ENCODE measurements at places on chromosomes 5 and 9. TPM values are rescaled to one million over a fixed set of nuclear protein-coding genes. Genes with fewer than 3 reads are reported as not detected.

Gene HTR1A
- not detected for total RNA-seq

Gene GDF9
- 0.57 TPM for total RNA-seq

Gene PCDHA9
- total RNA-seq = not detected

Gene CBY3
- not detected for total RNA-seq

Gene DDX4
- not detected for total RNA-seq

Gene SPATA31C1
- total RNA-seq = not detected

Gene SPATA31A3
- total RNA-seq = not detected

Gene RLN2
- 0.55 TPM for total RNA-seq

Gene SGTB
- total RNA-seq = 5.9 TPM

Gene LECT2
- not detected for total RNA-seq

Gene S1PR3
- total RNA-seq = 10.2 TPM

Gene BNIP1
- total RNA-seq = 11.0 TPM

Gene ARHGEF37
- total RNA-seq = 20.6 TPM

Gene PPP1R26
- 17.8 TPM for total RNA-seq

Gene PCSK1
- 0.58 TPM for total RNA-seq

Gene PRLR
- total RNA-seq = 0.72 TPM

Gene SNX2
- 44.9 TPM for total RNA-seq

Gene ST8SIA4
- 2.4 TPM for total RNA-seq

Gene PCDHGA10
- 4.3 TPM for total RNA-seq

Gene NMUR2
- total RNA-seq = not detected

Gene SLC6A19
- total RNA-seq = not detected

Gene IFNK
- total RNA-seq = not detected

Gene GPR151
- not detected for total RNA-seq

Gene NR2F1
- 0.85 TPM for total RNA-seq

Gene THG1L
- 4.2 TPM for total RNA-seq

Gene FST
- total RNA-seq = 7.0 TPM

Gene JADE2
- 22.2 TPM for total RNA-seq

Gene DCP2
- total RNA-seq = 23.6 TPM

Gene CFAP77
- 2.6 TPM for total RNA-seq

Gene CD72
- total RNA-seq = 0.52 TPM

Gene TRPM6
- 0.49 TPM for total RNA-seq

Gene SMC2
- total RNA-seq = 9.2 TPM

Gene SPAAR
- total RNA-seq = 5.8 TPM

Gene CDKN2B-AS1
- total RNA-seq = not detected

Gene COL27A1
- total RNA-seq = 11.5 TPM

Gene AQP3
- total RNA-seq = 15.7 TPM

Gene GNA14
- total RNA-seq = 1.8 TPM

Gene AK8
- total RNA-seq = 0.15 TPM

Gene ANXA2R
- total RNA-seq = 1.1 TPM

Gene NUTM2F
- total RNA-seq = not detected

Gene PDGFRB
- total RNA-seq = 101 TPM

Gene KCNV2
- not detected for total RNA-seq

Gene NME5
- 4.0 TPM for total RNA-seq

Gene DNAJC21
- total RNA-seq = 50.4 TPM

Gene CCDC180
- total RNA-seq = 3.0 TPM

Gene FOXD4L6
- not detected for total RNA-seq

Gene MYMK
- total RNA-seq = not detected

Gene LCN10
- total RNA-seq = 4.4 TPM

Gene PCSK5
- 7.1 TPM for total RNA-seq

Gene SMU1
- total RNA-seq = 18.5 TPM

Gene SLC34A1
- total RNA-seq = not detected

Gene CTSL
- total RNA-seq = 183 TPM

Gene PCDHB12
- total RNA-seq = 0.87 TPM

Gene STING1
- 56.1 TPM for total RNA-seq

Gene INSYN2B
- 0.25 TPM for total RNA-seq
